Caco-2 (cell line): ENCODE measurements at places on chromosomes 11 and 22.
A peak's percentile ranks its signal among the peaks of the same experiment; 100 is the strongest.

GRCh38 chr11:41713030-41713429 lies 253.6 kb upstream of the LRRC4C start:
- no peak for DNase-seq

GRCh38 chr11:125935618-125936199 lies 10.1 kb upstream of the VSIG10L2 start:
- DNase-seq, result no peak

DNA sequence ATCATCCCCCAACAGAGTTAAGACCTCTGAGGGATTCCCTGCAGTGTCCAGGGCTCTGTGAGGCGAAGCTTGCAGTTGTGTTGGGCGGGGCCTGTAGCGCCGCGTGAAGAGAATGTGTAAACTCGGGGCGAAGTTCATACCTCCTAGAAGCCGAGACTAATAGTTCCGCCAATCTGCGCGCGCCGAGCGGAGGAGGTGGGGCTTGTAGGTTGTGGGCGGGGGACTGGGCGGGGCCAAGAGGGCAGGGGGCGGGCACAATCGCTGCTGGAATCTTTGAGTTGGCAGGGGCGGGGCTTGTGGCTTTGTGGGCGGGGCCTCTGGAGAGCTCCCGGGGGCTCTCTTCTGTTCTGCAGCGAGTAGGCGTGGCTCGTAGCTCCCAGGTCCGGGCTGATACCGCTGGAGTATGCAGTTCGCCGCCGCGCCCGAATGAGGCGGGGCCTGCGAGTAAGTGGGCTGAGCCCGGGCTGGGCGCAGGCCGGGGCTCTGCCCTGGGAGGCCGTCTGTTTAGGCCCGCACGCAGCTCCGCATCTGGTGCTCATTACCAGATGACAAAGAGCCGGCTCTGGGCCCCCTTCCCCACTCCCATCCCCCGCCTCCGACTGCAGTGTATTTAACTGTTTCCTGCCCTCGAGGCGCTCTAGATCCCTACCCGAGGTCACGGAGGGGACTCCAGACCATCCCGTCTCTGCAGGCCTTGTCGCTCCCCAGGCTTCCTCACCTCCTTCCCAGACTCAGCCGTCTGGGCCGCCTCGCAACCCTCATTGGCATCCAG lies 4.1 kb downstream of the CD248 start:
- DNase-seq, result peak; percentile 98

GRCh38 chr11:128171506-128171905 lies 415.9 kb downstream of the ETS1 start:
- DNase-seq, result no peak

- no peak for DNase-seq
Observed at GRCh38 chr11:21630934-21631478, 561.9 kb upstream of the ANO5 start.

GRCh38 chr11:2470495-2470894 lies 25.7 kb downstream of the KCNQ1 start:
- DNase-seq, result no peak

- DNase-seq, result no peak
Observed at GRCh38 chr22:39297490-39298240, 21.8 kb downstream of the RPL3 start.

GRCh38 chr11:20909995-20910726 lies 240.8 kb downstream of the NELL1 start:
- no peak for DNase-seq

DNA sequence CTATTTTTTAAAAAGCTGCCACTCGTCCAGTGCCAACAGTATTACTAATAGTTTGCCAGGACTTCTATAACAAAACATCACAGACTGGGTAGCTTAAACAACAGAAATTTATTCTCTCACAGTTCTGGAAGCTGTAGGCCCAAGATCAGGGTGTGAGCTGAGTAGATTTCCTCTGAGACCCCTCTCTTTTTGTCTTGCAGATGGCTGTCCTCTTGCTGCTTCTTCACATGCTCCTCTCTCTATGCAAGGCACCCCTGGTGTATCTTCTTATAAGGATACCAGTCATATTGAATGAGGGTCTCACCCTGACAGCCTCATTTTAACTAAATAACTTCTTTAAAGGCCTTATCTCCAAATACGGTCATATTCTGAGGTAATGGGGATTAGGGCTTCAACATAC lies 390.9 kb downstream of the DLG2 start:
- no peak for DNase-seq

DNA sequence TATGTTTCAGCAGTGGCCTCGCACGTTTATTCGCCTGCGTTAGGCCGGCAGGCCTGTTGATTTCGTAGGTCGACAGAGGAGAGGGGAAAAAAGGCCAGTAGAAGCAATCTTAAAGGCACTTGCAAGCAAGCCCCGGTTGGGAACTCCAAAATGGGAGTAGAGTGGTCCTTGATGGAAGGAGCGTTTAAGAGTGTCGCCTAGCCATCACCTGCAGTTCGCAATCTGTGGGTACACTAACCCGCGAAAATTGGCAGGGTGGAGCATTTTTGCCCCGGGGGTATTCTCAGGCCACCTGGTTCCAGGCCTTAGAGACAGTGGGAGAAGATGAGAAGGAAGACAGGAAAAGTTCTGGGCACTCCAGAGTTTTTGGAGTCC lies 1.1 kb downstream of the EWSR1 start:
- DNase-seq, result no peak

DNA sequence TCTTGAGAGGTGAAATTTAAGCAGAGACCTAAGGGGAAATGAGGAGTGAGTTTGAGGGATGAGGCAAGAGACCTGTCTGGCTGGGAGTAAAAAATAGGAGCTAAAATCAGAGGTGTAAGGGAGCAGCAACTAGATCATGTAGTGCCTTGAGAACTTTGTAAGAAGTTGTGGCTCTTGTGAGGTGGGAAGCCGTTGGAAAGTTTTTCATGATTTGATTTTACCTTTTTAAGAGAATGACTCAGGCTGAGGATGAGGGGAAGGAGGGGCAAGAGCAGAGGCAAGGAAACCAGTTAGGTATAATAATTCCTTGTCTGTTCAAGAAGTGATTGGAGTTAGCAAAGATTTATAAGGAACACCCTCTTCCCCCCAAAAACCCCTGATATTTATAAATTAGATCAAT lies 25.8 kb downstream of the QSER1 start:
- DNase-seq, result no peak

DNA sequence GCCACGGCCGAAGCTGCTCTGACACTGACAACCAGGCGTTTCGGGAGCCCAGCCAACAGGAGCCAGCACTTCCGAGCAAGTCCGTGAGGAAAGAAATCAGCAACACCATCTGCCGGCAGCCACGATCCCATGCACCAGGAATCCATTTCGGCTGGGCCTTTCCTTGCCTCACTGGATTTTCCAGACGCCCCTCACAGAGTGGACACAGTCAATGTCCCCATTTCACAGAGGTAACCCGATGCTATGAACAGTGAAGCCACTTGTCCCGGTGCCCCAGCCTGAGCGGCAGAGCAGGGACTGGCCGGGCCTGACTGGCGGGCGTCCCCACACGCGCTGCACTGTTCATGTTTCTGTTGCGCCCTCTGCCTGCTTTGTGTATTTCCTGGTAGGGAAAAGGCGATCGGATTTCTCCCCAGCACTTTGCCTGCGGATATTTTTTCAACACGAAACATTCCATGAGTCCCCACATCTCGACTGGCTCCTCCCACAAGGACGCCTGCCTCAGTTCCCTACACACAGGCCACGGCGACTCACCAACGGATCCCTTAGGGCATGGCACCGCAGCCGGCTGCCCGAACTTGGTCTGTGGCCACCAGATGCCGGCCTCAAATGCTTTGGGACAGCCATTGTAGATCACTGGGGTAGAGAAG lies 55.3 kb downstream of the TRMU start:
- DNase-seq, result peak; percentile 39

GRCh38 chr11:111676878-111677585 lies 74.8 kb downstream of the SIK2 start:
- no peak for DNase-seq

DNA sequence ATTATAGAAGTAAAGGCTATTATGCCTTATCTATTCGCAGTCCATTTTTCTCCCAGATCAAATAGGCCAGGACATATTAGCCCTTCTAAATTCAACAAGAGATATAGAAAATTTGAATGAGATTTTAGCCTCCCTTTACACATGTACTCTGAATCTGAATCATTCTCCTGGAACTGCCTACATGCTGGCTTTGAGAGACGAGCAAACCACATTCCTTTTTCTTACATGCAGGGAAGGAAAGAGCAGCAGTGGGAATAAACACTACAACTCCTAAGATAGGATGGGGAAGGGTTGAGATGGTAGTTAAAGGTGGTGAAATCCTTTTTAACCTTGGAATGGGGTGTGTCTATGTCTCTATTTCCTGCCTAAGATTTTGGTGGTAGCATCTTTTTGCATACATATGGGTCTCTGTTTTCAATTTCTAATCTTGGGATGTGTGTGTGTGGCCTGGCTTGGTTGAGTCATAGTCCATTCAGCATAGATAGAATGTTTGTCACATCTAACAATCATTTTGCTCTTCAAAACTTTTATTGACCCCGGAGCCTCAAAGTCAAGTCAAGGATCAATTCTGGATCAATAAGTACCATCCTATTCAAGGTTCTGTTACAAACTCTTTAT lies 11.1 kb upstream of the OOSP2 start:
- no peak for DNase-seq

- DNase-seq, result no peak
Observed at GRCh38 chr11:8773916-8774539, 91.4 kb downstream of the RPL27A start.

- DNase-seq, result no peak
Observed at GRCh38 chr11:128365044-128365443, 222.3 kb downstream of the ETS1 start.

GRCh38 chr11:60771879-60772525 lies 13.1 kb upstream of the MS4A10 start:
- no peak for DNase-seq

DNA sequence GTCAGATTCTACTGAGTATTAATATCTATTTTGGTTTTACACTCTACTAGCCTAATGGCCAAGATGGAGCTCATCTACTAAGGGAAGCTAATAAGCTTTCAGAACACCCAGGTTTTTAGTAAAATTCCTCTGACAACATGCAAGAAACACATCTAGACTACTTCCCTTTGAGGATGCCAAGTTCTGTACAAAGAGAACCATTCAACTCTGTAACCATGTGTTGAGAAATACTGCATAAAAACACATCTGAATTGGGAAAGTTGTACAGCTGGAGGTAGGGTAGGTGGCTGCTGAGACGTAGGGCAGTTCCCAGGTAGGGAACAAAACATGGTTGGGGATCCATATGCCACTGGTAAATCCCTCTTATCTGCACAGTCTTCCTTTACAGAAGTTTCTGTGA lies 66.2 kb downstream of the SC5D start:
- DNase-seq, result no peak

- DNase-seq, result no peak
Observed at GRCh38 chr11:111871693-111872161, 346 bp upstream of the ALG9 start.

- no peak for DNase-seq
Observed at GRCh38 chr11:120097721-120098385, 40.1 kb downstream of the TRIM29 start.

DNA sequence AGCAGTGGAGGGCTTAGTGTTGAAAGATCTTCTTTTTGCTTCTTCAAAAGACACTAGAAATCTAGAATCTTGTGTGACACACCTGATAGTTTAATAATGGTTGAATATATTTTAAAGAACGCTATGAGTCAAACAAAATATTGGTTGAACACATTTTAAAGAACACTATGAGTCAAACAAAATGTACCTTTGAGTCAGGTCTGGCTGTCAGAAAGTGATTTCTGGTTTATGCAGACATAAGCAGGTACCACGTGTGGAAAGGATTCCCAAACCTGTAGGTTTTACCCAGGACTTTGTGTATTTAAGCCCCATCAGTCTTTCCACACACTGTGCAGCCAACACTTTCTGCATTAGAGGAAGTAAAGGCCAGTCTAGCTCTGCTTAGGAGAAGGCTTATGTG lies 366.7 kb upstream of the TENM4 start:
- DNase-seq, result no peak

- no peak for DNase-seq
Observed at GRCh38 chr11:56917708-56918400, 70.9 kb upstream of the OR5AK2 start.

GRCh38 chr22:36104435-36104834 lies 56.1 kb downstream of the APOL3 start:
- no peak for DNase-seq

DNA sequence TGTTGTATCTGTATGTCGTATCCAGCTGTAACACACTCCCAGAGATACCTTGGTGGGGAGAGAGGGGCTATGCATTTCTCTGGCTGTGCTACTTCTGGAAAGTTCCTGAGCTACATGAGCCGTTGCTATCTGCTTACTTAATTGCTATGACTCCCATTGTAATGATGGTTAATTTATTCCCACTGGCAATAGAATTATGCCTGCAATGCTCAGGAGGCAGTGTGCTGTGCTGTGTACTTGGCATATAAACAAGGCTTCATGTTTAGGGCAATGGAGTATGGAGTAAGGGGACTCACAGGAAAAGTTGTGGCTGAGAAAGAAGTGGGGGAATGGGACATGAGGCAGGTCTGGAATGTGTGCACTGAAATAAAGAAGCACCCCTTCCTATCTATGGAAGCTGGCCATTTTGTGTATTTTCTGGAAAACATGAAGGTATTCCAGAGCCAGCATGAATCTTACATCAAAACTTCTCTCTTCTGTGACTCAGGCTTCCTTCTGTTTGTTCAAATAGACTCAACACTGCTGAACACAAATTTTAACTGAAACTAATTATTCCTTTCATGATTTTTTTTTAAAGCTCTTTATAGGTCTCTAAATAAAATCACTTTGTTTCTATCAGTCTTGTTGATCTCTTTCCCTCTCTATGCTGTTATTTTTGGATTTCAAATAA lies 40.6 kb downstream of the CD44 start:
- DNase-seq, result no peak

GRCh38 chr22:43081968-43082367 lies 7.2 kb downstream of the TTLL1 start:
- DNase-seq, result no peak

DNA sequence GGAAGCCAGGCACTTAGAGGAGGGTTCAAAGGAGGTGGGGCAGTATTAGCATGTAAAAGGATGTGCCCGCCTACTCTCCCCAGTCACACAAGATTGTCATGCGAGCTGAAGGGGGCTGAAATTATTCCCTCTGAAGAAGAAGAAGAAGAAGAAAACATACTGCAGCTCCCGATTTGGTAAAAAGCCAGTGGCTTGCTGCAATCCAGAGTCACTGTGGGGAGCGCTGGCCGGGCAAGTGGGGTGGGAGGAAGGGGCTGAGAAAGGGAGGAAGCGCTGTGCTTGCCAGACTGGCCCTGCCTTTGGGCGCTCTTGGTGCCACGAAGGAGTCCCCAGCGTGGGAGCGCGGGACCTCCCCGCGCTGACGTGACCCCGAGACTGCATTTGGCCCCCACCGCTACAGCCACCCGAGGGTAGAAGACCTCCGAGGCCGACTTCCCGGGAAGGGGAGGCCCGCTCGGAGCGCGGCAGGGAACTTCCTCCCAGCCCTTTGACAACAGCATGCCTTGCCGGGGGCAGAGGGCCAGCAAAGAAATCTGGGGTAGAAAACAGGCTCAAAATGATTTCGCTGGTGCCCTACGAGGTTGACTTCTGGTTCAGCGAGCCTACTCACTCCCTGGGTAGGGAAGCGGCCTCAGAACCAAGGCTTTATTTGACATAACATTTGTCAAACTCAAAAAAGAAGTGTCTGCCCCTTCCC lies 906.3 kb downstream of the DLG2 start:
- DNase-seq, result peak; percentile 28
